ENCODE measurements at places on chromosomes 5 and 9.

- DNase-seq: peak; percentile 64
Measured at GRCh38 chr9:69674716-69675438, 2.7 kb upstream of the APBA1 start.

DNA sequence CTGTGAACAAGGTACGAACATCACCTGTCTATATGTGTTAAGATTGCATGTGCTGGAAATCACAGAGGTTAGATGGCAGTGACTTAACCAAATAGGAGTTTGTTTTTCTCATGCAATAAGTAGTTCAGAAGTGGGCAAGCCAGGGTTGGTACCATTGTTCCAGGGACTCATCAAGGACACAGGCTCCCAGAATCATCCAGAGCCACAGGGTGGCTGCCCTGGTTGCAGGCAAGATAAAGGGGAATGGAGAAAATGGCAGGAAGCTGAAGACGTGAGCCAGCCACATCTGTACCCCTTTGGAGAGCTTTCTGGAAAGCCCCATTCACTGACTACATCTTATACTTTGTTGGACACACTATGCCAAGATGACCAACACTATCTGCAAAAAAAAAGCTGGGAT, 126.0 kb upstream of the IL12B start:
- DNase-seq: no peak

- DNase-seq: no peak
Measured at GRCh38 chr9:90029996-90030395, 425.2 kb downstream of the GADD45G start.

- peak; percentile 61 for DNase-seq
Measured at GRCh38 chr5:34474573-34475021, 181.5 kb upstream of the RAI14 start.

GRCh38 chr9:134028076-134028475, 2.8 kb downstream of the BRD3OS start:
- DNase-seq: no peak

DNA sequence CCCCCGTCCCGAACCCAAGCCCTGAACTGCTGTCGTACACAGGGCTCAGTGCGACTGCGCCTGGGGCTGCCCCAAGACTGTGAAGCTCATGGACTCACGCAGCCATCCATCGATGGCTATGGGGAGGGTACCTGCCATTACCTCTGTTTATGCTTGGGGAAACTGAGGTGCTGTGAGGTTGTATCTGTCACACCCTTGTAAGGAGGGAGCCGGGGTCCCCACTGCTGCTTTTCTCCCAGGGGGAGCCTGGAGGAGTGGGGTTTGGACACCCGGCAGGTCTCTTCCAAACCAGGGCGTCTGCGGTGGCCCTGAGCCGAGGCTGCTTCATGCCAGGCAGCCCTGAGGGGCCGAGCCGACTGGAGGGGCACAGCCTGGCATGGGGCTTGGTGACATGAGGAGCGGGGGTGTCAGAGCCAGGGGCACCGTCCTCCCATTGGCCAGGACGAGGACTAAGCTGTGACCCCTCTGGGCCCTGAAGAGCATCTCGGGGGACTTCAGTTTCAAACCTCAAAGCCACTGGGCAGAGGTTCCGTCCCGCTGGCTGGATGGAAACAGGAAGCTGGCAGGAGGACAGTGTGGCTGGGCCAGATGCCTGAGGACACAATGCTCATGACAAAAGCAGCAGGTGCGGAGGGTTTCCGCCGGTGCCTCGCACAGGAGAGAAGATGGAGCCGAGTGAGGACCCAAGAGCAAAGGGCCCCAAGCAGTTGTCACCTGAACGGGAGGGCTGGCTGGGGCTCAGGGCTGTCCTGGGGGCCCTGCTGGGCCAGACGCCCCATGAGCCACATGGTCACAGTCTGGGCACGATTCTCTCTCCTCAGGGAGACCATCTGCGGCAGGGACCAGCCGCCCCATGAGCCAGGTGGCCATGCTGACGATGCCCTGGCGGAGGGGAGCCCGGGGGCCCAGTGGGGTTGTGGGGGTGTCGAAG, 54.4 kb upstream of the EXOC3 start:
- no peak for DNase-seq

DNA sequence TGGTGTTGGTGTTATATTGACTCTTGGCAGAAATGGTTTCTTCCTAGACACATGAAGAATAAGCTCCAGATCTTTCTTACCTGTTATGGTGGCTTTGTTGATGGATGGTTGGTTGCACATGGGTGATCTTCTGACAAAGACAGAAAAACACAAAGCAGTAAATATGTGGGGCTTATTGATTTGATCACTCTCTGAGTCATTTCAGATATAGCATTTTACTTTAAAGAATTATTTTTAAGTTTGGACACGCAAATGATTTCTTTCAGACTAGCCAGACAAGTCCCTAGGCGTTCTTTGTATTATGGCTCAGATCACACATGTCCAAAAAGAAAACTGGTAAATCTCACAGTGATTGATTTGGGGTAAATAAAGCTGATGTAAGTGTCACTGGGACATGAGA, 597.6 kb downstream of the RAB3C start:
- no peak for DNase-seq

DNA sequence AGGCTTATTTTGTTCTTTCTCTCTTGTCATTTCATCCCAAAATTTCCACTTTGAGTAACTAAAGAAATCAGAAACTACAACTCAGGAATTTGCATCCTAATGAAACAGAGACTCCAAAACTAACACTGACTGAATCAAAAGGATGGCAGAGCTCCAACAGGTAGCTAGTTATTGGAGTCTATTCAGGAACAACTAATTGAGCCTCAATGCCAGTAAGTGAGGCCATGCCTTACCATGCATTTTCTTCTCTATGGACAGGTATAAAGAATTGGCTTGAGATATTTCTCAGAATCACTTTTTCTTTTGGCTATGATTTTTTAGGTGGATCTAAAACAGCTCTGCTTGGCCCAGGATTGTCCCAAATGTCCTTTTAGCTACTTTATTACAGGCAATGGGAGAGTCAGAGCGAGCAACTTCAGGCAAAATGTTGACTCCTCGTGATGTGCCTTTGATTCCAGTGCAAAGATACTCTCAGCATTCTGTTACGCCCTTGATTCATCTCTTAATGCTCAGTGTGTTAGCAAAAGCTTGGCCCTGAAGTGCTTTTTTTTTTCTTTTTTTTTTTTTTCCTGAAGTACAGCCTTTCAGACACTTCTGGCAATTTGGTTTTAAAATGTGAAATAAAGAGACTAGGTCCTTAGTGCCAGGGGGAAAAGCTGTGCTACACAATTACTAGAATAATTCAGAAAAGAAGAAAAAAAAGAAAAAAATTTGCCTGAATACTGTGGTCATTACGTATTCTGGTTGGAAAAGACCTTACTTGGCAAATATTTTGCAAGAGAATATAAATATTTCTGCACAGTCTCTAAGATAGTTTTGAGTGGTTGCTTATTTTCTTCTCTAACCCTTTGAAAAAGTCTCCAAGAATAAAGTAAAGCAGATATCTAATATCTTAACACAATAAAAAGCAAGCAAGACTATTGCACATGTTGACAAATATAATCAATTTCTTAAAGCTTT, 423.7 kb downstream of the ANXA1 start:
- DNase-seq: no peak

- no peak for DNase-seq
Measured at GRCh38 chr5:158802941-158803341, 296.8 kb downstream of the EBF1 start.

GRCh38 chr5:76476474-76477038, 73.5 kb downstream of the IQGAP2 start:
- DNase-seq: no peak

GRCh38 chr9:82581935-82582334, 481.0 kb downstream of the RASEF start:
- no peak for DNase-seq

DNA sequence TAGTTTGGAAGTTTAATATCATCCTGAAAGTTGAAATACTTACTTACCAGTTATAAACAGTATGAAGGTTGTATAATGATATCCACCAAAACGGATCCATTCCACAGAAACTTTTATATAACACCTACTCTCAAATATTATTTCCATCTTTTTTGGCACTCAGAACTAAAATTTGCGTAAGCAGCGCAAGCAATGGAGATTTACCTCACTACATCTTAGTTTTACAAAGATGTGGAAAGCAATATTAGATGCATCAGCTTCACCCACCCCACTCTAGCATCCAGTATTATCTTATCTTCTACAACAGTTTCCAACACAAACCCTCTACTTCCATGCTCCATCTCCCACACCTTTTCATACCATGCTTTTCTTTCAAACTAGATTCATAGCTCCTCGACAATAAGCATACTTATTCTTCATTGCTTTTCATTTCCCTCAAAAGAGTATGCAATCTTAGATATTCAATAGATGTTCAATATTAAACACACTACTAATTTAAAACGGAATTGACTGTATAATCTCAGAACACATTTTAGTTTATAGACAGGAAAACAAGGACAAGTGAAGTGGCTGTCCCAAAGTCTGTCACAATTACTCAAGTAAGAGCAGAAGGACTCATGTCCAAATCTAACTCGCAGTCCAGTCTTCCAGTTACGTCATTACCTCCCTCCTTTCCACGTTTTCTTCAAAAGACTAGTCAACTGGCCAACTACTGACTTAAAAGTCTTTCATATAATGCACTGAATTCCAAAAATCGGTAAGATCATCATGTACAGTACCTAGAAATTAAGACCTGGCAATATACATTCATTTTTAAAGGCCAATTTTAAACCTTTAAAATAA, 2.2 kb downstream of the PPP2CA start:
- no peak for DNase-seq

DNA sequence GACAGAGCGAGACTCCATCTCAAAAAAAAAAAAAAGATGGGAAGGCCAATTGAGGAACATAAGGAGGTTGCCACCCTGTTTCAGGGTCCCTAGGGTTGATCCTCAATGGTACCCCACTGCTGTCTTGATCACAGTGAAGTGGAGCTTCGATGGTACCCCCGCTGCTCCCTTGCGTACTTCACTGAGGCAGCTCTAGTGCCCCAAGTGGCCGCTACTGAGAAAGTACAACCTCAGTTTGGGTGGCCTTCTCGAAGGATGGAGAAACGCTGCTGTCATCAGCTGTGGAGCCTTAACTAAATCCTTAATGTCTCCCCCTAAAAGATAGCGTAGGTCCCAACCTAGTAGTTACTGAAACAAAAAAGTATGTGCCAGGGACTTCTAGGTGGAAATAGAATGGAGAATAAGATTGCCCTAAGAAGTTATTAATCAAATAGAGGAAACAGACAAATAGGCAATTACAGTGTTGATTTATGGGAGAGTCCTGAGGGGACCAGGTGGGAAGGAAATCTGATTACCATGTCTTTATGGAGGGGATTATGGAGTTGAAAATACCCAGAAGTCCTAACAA, 6.3 kb downstream of the TESK1 start:
- DNase-seq: peak; percentile 60

- DNase-seq: no peak
Measured at GRCh38 chr5:40945111-40945510, 35.8 kb downstream of the C7 start.

- DNase-seq: no peak
Measured at GRCh38 chr5:93208141-93208751, 372.8 kb downstream of the NR2F1-AS1 start.

GRCh38 chr9:121285835-121286687, 18.1 kb downstream of the GSN start:
- DNase-seq: peak; percentile 94

GRCh38 chr5:77087484-77088261, 588 bp upstream of the ZBED3 start:
- peak; percentile 10 for DNase-seq

DNA sequence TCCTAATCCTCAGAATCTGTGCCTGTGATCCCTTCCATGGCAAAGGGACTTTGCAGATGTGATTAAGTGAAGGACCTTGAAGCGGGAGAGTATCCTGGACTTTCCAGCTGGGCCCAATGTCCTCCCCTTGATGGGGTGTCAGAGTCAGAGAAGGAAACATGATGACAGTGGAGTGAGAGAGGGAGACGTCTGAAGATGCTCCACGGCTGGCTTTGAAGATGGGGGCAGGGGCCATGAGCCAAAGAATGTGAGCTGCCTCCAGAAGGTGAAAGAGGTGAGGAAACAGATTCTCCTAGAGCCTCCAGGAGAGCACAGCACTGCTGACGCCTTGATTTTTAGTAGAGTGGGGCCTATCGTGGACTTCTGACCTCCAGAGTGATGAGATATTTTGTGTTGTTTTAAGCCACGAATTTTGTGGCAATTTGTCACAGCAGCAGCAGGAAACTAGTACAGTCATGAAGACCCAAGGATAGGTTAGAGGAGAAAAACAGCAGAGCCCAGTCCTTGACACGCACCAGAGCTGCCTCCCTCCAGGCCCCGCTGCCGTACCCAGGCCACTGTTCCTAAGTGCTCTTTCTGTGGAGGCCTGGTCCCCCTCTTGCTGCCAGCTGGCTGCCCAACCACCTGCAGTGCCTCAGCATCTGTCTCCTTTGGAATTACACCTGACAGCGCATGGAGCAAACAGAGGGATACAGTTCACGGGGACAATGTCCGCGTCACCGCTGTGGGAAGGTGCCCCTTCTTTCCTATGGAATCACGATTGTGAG, 78.1 kb downstream of the MACROH2A1 start:
- no peak for DNase-seq

All from A673 (cell line).